ENCODE measurements at places on chromosomes 12 and 14.

DNA sequence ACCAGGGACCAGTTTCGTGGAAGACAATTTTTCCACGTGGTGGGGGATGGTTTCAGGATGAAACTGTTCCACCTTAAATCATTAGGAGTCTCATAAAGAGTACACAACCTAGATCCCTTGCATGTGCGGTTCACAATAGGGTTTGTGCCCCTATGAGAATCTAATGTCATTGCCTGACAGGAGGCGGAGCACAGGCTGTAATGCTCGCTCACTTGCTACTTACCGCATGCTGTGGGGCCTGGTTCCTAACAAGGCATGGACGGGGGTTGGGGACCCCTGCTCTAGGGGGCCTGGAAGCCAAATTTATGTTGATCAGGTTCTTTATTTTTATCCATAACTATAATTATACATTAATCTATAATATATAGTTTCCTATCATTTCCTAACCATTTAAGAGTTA lies 315.3 kb downstream of the MED13L start:
- DNase-seq: no peak

- no peak for DNase-seq
Measured at GRCh38 chr14:104040539-104040938, 45.0 kb upstream of the ASPG start.

GRCh38 chr12:17159506-17160300 lies 553.7 kb upstream of the LMO3 start:
- DNase-seq: peak; percentile 85

DNA sequence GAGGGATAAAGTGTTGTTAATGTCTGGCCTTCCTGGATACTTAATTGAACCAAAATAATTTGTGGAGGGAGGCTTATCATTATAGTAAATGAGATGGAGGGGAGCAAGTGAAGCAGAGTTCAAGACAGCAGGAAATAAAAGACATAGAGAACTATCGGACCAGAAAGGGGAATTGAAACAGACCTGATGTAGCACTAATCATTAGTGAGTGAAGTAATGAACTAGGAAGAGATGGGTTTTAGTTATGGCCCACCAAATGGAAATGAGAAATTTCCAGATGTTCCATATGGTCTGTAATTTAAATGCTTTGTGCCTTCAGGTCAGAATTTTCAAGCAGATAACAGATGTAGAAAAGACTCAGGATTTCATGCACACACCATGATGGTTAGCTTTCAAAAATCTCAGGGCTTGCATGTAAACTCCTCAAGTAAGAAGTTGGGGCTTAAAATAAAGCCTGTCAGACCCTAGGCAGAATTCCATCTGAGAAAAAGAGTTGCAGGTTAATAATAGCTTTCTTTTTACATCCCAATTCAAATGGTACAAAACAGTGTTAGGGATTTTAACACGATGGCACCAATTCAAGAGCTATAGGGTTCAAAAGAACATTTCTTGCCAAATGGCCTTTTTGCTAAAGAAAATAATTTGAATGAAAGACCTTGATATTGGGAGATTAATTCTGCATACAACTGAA lies 355.8 kb downstream of the FSCB start:
- DNase-seq: no peak

DNA sequence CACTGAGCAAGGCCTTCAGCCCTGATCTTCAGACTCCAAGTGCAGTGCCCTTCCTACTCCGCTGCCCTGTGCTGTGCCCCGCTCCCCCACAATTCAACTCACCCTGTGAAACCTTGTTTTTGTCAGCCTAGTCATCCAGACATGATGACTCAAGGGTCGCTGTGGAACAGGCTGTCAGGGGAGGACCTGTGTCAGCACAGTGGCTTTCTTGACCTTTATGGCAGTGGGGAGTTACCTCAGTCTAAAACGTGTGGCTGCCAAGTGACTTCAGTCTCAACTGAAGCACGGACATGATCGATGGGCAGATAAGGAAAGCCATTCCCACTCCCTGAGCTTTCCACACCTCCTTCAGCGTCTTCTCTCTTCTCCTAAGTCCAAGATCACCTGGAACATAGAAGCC lies 16.3 kb upstream of the FLVCR2 start:
- no peak for DNase-seq

- DNase-seq: no peak
Measured at GRCh38 chr12:124450376-124450750, 117.0 kb downstream of the NCOR2 start.

GRCh38 chr12:94766397-94766796 lies 116.0 kb upstream of the TMCC3 start:
- no peak for DNase-seq

DNA sequence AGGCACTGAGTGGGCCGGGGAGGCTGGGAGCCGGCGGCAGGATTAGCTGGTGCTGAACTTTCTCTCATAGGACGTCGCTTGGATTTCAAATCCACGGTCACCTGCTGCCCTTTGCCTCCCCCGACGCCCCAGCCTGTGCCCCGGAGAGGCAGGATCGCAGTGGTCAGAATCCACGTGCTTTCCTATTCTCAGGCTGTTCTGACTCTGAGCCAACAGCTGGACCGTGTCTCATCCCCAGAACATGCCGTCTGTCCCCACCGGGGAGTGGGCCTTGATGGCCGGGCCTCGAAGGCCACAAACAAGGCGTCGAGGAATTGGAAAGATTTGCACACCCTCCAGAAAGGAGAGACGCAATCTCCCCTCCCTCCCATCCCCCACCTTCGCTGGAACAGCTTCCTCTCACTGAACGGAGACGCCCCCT lies 18.5 kb upstream of the MLXIP start:
- DNase-seq: no peak

- peak; percentile 90 for DNase-seq
Measured at GRCh38 chr14:70045844-70046535, 142.8 kb downstream of the SLC8A3 start.

DNA sequence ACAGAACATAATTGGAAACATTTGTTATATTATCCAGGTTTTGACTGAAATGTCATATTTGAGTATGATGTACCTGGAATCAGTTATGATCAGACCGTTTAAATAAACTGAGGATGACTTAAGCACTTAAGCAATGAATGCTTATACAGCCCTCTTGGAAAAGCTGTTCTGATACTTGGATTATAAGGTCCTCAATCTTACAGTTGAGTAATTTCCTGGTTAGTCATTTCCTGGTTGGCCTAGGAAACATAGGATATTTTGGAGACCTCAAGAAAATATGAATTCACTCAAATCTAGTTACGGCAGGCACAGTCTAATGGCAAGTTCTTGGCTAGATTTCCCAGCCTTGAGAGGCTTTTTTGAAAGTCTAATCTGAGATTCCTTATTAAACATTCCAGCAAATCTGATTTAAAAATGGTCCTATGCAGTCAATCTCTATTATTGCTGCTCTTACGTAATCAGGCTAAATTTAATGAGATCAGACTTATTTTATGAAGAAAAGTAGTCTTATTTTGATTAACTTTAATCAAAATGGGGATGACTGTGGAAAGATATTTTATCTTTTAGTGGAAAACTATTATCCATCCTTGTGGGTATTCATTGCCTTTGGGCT lies 447.2 kb downstream of the SNAPC1 start:
- DNase-seq: no peak

DNA sequence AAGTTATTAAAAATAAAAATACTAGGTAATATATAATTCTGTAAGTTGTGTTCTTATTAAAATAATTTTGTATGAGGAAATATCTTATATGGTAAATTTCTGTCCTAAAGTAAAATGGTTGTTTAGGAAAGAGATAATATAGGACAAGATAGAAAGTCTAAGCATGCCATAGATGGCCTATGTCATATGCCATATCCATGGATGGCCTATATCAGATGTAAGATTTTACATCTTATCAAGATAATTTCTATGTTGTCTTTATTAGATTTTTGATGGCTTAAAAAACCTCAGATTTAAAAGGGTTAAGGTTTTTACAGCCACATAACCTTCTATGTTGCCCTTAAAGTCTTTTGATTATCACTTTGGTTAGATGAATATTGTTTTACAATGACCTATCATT lies 52.6 kb downstream of the CATSPERB start:
- no peak for DNase-seq

GRCh38 chr12:22529281-22530060 lies 14.9 kb downstream of the C2CD5 start:
- no peak for DNase-seq

- DNase-seq: peak; percentile 29
Measured at GRCh38 chr12:13404631-13405473, 208.3 kb downstream of the EMP1 start.

DNA sequence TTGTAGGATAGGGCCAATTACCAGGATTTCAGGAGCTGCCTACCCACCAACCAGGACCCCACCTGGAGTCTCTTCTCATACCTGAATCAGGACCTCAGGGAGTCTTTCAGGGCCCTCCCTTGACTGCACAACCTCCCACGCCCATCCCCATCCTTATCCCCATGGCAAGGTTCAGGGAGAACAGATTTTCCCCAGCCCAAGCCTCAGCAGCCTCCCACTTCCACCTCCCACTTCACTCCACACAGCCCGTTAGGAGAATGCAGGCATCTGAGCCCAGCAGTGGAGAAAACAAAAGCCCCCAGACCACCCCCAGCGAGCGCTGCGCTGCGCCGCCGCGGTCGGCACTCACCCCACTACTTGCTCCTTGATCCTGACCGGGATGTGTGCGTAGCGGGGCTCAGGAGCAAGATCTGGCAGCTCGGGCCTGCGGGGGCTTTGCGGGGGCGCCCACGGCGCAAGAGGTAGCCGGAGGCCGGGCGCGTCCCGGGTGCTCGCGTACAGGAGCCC lies 1.4 kb downstream of the B4GALNT1 start:
- DNase-seq: peak; percentile 13

DNA sequence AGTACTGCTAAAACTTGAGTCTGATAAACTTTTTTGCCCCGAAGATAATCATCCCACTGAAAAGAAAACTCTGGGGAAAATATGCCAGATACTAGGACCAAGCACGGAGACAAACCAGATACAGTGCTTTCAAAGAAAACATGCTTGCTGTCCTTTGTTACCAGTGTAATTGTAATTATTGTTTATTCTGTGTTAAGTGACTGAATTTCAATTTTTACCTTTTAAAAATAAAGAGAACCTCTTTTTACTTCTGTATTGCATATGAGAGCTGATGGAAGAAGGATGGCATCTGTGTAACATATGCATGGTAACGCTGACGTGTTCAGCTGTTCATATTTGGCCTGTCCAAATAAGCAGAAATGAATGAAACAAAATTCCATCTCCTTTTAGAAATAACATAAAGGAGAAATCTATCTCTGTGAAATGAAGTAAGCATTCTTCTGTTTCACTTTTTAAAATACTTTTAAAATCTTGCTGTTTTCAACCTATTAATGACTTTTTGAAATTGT lies 22.5 kb downstream of the SLC35E3 start:
- DNase-seq: peak; percentile 58

DNA sequence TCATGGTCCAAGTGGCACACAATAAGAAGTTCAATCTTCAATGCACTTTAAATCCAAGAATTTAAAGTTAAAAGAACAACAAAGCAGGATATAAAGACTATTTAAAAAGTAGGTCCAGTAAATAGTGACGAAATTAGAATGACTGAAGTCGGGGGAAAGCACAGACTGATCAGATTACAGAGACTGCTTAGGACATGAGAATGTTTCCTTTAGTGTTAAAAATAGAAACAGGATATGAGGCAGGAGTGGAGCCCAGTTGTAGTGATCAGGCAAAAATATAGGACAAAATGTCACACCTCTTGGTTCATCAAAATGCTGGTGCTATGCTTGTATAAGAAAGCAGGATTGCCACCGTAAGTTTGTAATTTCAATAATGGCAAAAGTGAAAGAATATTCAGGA lies 52.2 kb upstream of the CD163 start:
- no peak for DNase-seq

DNA sequence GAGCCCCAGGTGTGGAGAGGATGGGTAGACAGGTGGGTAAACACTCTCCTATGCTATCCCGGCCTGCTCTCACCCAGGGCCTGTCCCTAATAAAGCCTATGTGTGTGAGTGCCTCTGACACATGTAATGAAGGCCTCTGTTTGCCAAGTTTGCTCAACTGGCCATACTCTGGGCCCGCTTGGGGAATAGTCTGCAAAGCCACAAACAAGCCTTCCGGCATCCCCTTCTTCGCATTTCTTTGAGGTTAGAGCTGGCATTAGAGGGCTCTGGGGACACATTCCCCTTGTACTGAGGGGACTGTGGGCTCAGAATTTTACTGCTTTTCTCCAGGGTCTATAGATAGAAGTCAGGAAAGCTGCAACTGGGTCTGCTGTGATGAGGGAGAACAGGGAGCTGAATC lies 240.5 kb downstream of the C12orf75 start:
- DNase-seq: no peak

- peak; percentile 33 for DNase-seq
Measured at GRCh38 chr12:99959549-99960170, 25.1 kb downstream of the ANKS1B start.

DNA sequence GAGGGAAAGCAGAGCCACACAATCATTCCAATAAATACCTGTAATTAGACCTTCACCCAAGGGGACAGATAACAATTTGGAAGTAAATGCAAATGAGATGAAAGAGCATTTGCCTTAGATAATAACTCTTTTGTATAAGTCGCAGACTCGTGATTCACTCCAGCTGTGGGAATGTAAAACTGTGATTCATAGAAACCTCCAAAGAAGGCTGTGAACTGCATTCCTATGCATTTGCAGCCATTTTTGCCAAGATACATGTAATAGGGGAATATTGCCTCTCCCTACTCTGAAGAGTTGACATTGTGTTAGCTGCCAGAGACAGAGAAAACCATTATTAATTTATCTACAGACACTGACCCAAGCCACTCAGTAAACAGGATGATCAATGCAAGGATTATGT lies 181.9 kb upstream of the ARHGAP5 start:
- DNase-seq: peak; percentile 32

DNA sequence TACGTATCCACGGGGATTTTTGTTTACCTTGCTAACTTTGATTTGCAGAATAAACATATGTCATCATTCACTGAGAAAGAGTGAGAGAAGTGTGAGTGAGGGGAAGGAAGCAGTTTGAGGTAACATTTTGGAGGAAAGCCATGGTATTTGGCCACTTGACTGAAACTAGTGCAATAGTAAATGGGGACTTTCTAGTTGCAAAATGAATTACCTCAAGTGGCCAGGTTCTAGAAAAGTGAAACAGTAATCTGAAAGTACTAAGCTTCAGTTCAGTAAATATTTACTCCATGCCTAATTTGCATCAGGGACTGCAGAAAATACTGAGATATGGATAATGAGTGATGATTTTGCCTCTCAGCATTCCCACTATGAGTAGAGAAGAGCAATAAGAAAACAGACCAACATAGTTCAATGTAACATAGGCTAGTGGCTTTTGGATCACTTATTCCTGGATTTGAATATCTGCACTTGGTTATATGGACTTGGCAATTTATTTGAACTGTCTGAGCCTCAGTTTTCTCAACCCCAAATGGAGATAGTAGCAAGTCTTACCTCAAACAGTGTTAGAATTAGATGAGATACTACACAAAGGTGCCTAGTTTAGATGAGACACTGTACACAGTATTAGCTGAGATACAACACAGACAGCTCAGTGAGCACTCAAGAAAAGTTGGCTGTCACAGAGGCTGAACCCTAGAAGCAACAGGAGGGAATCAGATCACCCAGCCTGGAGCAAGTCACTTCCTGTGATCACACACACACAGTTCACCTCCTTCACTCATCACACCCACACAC lies 439.1 kb downstream of the NPAS3 start:
- DNase-seq: no peak

- DNase-seq: no peak
Measured at GRCh38 chr12:5102261-5102789, 58.6 kb downstream of the KCNA5 start.
